ENCODE measurements at places on chromosomes 4 and X.
A peak's percentile ranks its signal among the peaks of the same experiment; 100 is the strongest.

- no peak for DNase-seq
These were observed 8.1 kb upstream of the FABP2 start for GRCh38 chr4:119329835-119330620.

GRCh38 chr4:157643257-157643656 lies 422.7 kb downstream of the GRIA2 start:
- no peak for DNase-seq

- DNase-seq, result no peak
These were observed 57.3 kb upstream of the WDR19 start for GRCh38 chr4:39124885-39125599.

- no peak for DNase-seq
These were observed 70.2 kb downstream of the CD38 start for GRCh38 chr4:15848191-15848842.

- DNase-seq, result no peak
These were observed 257.6 kb upstream of the CXXC4 start for GRCh38 chr4:104752337-104752736.

- DNase-seq, result no peak
These were observed 921 bp upstream of the SETD7 start for GRCh38 chr4:139556724-139557555.

GRCh38 chr4:74316397-74316796 lies 8.1 kb downstream of the EPGN start:
- peak; percentile 30 for DNase-seq

DNA sequence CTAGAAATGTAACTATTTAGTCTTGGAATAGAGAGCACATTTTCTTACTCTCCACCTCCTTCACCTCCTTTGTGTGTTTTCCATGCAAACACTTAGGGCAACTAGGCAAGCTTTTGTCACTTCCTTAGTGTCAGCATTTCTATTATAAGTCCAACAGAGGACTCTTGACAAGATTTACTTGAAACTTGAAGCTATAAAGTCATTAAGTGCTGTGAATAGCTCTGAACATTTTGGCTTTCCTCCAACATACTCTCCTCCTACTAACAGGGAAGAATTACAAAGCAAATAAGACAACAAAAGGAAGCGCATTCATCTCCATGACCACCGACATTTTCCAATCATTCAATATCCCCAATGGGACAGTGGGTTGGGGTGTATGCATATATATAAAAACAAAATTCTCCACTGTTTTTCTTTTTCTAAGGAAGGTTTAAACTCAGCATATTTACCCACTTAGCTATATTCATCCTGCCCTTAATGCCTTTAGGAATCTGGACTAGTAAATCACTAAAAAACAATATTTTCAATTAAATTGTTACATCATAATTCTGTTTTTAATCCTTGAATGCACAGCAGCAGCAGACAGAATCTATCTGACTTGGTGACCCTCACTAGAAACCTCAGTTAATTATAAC lies 264.6 kb downstream of the SNCA start:
- DNase-seq, result no peak

DNA sequence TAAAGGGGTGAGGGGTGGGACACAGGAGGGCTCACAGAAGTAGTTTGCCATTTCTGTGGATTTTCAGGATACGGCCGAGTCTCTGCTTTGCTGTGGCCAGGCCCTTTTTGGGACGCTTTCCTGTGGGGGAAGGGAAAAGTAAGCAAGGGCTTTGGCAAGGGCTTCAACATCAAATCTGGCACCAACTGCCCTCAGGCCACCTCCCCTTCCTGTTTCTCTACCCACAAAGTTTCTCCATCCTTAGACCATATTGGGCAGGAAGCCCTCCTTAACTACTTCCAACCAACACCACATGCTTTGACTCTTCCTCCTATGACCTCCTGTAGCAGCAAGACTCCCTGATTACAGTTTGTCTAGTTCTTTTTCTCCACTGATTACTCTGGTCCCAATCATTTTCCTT lies 105.1 kb downstream of the PHF8 start:
- no peak for DNase-seq

DNA sequence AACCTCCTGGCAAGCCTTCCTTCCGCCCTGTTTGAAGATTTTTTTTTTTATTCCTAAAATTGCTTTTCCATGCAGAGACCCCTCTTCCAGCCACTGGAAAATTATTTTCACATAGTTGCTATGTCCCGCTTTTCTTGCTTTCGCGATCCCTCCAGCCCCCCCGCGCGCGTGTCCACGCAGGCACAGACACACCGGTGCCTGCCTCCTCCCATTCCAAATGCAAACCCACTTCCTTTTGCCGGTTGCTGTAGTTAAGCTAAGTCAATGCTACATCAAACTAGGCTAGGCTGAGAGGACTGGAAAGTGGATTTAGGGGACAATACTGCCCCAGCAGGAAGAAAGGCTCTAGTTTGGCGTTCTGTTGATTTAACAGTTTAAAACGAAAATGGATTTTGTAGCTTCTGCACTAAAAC lies 111.0 kb downstream of the DHX15 start:
- DNase-seq, result peak; percentile 25

GRCh38 chr4:103046416-103047290 lies 27.1 kb upstream of the SLC9B1 start:
- DNase-seq, result peak; percentile 41

DNA sequence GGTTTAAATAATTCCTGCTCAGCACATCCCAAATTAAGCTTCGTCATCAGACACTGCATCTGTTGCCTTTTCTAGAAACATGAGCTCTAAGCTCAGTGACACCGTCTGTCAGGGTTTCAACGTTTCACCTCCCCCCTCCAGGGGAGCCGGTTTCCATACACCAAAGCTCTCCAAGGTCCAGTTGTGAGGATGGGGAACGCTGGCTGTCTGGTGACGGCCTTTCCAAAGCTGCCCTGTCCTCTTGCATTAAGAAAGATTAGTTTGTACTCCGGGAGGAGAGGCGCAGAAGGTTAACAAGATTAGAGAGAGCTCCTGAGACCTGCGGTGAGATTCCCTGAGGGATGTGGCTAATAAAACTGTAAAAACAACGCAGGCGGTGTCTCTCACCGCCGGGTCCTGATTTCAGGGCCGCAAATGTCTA lies 43.2 kb downstream of the ASMT start:
- no peak for DNase-seq

GRCh38 chrX:37813570-37813969 lies 33.7 kb downstream of the CYBB start:
- DNase-seq, result no peak

DNA sequence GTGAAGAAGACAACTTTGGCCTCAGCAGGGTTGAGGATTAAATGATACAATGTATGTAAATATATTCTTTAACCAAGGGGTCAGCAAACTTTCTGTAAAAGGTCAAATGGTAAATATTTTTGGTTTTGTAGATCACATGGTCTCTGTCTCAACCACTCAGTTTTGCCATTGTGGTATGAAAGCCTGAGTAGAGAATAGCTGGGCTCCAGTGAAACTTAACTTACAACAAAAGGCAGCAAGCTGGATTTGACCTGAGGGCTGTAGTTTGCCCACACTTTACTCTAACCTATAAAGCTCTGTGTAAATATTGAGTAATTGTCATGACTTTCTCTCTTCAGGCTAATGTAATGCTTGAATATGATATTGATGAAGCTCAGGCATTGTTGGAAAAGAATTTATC lies 19.6 kb downstream of the VBP1 start:
- no peak for DNase-seq

- peak; percentile 97 for DNase-seq
These were observed 13.4 kb upstream of the MEPE start for GRCh38 chr4:87819281-87819919.

DNA sequence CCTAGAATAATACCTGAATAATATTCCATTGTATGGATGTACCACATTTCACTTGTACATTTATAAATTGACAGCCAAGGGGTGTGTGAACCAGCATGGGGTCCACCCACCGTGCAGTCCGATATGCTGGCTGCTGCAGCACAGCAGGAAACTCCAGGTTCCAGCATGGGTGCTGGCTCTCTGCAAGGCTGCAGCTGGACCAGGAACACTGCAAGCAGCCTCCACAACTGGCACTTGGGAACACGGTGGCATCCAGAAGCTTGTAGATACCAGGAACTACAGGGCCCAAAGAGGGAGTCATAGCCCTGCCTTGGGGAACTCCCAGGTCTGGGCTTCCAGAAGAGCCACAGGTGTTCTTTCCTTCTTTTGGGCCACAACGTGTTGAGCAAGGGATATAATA lies 91.2 kb downstream of the NXF2 start:
- no peak for DNase-seq

- DNase-seq, result no peak
These were observed 453.0 kb downstream of the RAPGEF2 start for GRCh38 chr4:159555873-159556272.

All from fibroblast of upper back skin (primary cell).